Activated naive CD4-positive, alpha-beta T cell treated with anti-CD3 and anti-CD28 coated beads, Interleukin-2, amount 50 U/mL, for 72 hours (primary cell): ENCODE measurements at places on chromosomes 3 and 15.

DNA sequence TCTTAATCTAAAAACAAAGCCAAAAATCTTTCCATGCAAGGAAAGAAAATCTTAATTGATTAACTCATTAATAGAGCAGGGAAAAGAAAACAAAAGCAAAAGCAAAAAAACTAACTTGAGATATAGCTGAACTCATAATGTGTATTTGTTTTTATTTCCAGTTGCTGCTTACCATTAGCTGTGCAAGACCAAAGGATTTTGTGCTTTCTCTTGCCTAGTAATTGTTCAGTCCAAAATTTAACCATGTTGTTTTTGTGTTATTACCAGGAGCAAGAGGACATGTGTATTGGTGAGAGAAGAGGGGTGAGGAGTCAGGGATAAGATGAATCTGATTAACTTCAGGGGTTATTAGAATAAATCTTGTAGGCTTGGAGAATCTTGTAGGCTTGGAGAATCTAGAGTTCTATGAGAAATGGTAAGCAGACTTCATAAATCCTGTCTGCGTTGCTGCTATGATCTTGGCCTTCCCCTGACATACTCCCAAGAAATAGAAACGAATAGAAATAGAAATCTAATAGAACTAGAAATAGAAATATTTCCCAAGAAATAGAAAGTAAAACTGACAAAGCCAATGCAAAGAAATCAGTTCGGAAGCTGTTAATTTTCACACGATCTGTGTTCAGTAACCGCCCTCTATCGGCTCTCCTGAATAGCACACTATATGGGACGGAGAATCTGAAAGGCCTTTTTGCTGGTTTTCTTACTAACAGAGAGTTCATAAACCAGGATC, 72.6 kb upstream of the TNFSF10 start:
- DNase-seq: no peak

- no peak for DNase-seq
Measured at GRCh38 chr3:4940985-4941384, 38.3 kb upstream of the BHLHE40 start.

DNA sequence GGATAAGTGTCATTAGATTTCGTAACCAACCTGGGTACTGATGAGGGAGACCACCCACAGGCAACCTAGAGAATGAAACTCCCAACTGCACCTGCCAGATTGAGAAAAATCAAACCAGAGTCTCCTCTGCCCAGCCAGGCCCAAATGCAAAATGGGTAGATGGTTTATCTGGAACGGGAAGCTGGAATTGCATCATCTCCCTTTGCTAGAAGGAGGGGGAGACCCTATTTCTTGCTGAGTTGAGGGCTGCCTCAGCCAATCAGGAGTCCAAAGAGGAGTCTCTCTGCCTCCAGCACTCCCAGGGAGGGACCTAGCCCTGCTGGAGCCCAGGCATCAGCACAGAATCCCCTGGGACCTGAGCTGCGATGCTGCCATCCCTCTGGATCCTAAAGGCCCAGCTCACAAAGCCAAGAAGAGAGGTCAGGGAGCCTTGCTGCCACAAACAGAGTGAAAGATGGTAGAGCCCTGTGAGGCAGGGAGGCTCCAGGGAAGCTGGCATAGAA, 8.1 kb downstream of the RMDN3 start:
- DNase-seq: no peak

DNA sequence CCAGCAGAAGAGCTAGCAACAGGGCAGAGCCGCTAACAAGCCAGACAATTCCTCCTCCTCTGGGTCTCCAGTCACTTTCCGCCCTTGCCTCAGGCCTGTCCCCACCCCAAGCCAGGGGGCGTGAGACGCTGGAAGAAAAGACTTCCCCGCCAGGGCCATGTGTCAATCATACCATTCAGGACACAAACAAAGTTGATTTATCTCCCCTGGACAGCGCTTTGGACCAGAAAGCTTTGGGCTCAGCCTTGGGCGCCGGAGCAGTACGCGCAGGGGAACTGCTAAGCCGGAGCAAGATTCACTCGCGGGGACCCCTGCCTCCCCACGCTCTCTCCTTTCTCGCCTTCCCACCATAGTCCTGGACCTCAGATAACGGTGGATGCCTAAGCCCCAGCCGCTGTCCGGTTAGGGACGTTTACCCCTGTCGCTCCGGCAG, 479 bp downstream of the LRRC2 start:
- no peak for DNase-seq

- peak; percentile 78 for DNase-seq
Measured at GRCh38 chr15:59917504-59918157, 86.5 kb upstream of the FOXB1 start.

- DNase-seq: no peak
Measured at GRCh38 chr3:14471690-14472089, 68.5 kb downstream of the GRIP2 start.

- no peak for DNase-seq
Measured at GRCh38 chr3:186044968-186045367, 63.9 kb downstream of the ETV5 start.

DNA sequence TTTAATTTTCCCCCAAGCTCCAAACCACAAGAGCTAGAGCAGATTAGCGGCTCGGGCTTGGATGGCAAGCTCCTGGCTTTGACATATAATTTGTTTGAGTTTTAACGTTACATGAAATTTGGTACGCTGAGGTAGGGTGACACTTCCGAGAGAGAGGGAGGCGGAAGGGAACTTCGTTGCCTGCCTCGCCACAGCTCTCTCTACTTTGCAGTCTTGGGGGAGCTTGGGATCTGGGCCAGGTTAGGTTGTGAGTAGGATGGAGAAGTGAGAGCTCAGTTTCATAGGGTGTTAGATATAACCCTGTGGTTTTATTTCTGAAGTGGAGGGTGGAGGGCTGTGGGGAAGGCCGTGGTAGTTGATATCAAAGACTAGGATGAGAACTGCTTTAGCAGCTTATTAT, 39.7 kb downstream of the LRTM1 start:
- no peak for DNase-seq

- no peak for DNase-seq
Measured at GRCh38 chr3:53554559-53555067, 60.2 kb downstream of the CACNA1D start.

- DNase-seq: no peak
Measured at GRCh38 chr3:147572970-147573340, 163.8 kb downstream of the ZIC1 start.

DNA sequence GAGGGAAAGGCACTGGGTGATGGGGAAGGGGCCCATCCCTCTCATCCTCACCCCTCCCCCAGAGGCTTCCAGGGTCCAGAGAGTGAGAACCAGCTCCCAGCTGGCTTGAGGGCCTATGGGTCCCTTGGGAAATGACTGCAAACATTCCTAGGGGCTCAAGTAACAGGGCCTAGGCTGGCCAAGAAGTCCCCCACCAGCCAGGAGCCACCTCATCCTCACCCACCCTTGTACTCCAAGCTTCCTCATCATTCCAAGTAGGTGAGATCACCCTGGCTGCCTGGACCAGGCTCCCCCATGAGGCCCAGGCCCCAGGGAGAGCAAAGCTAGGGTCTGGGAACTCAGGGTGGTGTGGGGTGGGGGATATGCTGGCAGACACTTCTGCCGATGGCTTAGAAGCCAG, 14.8 kb downstream of the LOXL1 start:
- no peak for DNase-seq

GRCh38 chr3:59540696-59541095, 490.9 kb upstream of the CFAP20DC start:
- no peak for DNase-seq

DNA sequence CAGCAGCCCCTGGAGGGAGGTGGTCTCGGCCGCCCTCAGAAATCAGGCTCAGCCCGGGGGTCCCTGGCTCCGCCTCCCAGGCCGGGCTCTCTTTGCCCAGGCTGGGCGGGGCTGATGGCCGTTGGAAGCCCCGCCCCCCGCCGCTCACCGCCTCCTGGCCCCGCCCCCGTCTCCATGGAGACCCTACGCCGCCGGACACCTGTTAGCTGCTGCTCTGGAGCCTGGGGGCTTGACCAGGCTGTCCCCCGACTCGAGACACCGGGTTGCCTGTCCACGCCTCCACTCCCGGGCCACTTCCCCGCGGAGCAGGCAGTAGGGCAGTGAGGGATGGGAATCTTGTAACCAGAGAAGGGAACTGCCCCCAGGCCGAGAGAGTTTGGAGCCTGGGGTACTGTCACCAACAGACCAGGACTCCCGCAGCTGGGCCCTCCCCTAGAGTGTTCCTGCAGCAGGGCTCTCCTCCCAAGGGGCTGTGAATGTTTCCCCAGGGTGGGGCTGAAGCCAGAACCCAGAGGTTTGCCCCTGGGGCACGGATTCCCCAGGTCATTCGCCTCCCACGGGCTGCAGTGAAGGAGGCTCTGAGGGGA, 27.8 kb upstream of the RPL32 start:
- no peak for DNase-seq

GRCh38 chr3:183807209-183807728, 18.1 kb downstream of the MAP6D1 start:
- no peak for DNase-seq

DNA sequence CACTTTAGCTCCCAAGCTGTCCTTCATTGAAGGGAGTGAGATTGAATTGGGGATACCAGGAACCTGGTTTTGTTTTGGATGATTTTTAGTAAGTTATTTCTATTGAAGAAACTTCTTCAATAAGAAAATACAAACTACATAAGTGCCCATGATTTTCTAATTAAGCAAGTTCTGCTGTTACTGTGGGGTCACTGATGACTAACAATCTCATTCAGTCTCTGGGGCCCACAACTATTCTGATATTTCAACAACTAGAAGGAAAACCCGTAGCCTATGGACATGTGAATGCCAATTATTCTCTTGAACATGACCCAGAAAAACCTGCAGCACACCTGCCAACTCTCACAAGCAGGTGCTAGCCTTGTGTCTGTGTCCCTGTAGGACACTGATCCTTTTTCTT, 184.6 kb downstream of the DCLK3 start:
- no peak for DNase-seq

DNA sequence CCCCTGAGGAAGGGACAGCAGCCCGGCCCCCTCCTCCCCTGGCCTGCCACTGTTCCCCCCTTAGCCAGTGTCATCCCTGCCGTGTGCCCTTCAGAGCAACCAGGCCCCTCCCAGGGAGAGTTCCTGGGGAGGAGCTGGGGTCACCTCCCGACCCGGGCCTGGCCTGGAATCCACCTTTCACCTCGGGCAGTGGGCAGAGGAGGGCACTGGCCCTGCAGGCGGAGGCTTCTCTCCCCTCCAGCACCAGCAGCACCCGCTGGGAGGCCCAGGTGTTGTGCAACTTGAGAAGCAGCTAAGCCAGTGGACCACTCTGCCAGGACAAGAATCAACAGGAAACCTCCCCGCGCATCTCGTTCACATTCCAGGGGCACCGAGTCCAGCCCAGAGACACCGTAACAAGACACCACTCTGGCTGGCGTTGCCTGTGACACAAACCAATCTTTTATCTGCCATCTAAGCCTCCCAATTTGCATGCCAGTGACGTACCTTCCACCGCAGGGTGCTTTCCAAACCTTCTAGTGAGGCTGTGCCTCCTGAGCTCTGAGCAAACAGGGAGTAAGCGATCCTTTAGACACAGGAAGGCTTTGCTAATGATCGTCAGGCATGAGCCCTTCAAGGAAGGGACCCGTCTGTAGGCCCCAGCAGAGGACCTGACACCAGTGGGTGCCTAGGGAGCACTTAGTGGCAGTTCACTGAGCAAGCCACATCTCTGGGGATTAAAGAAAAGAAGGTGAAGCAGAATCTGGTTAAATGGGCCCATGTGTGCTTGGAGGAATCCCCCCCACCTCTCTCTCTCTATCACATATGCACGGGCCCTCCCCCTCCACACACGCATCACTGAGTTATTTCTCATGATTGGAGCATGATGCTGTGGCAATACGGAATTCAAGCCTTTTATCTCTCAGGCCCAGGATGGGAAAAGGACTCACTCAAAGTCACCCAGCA, 98.9 kb upstream of the TLE3 start:
- DNase-seq: no peak

DNA sequence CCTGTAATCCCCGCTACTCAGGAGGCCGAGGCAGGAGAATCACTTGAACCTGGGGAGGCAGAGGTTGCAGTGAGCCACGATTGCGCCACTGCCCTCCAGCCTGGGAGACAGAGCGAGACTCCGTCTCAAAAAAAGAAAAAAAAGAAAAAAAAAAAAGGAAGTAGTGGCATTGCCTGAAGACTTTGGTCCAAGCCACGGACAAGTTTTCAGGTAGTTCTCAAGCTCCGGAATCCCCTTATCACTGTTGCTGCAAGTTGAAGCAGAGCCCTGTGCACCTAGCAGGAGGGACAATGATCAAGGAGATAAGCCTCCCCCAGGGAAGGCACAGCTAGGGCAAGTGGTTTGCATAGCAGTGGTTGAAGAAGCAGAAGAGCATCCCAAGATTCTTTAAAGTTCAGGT, 97.6 kb downstream of the MEX3B start:
- DNase-seq: no peak

DNA sequence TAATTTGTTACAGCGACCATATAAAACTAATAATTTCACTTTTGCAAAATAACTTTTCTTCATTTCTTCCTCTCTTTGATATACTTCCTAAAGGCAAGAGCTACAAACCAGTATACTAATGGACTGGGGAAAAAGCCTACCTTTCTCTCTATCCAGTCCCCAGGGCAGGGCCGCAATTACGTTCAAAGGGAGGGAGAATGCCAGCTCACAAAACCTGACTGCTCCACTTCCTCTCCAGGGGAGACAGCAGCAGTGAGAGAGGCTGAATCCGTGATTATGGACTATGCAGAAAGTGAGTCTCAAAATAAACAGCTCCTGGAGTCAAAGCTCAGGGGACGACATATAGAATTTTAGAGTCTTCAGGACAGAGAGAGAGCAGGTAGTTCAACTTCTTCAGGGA, 126.9 kb upstream of the HES1 start:
- DNase-seq: no peak

- no peak for DNase-seq
Measured at GRCh38 chr3:155309581-155309980, 16.1 kb upstream of the STRIT1 start.
